ENCODE measurements at places on chromosomes 1 and 21.

DNA sequence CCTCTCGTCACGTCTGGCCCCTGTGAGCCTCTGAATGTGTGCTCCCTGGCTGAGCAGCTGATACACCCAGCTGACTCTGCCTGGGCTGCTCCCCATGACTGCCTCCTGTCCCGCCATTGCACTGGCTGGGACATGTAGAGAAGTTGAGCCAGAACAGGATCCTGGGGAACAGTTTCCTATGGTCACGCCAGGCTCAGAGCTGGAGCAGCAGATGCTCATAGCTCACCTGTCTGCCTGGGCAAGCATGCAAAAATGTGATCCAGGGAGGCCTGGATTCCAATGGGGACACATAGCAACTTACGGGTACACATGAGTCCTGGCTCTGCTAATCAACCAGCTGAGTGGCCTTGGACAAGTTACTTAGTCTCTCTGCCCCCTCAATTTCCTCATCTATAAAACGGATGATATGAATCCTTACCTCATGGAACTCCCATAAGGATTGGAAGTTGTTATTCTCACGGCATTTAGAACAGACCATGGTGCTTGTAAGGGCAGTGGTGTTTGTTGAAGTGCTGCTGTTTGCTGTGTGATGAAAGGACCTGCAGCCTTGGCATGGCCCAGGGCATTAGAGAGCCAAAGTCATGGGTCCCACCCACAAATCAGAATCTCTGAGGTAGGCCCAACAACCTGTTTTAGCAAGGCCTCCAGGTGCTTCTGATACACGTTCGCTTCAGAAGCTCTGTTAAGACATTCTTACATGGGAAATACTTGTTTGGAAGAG, 150.3 kb upstream of the VANGL1 start:
- no peak for DNase-seq

DNA sequence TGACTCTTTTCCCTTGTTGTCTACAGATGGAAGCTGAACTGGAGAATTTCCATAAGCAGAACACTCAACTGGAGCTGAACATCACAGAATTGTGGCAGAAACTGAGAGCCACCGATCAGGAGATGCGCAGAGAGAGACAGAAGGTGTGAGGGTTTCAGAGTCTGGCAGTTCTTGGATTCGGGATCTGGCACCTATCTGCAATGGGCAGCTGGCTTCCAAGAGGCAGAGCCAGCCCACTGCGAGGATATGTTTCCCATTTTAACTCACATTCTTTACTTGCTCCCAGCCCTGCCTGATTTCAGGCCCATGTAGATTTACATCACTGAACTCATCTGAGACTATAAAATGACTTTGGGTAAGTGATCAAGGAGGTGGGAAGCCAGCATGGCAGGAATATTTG, 37.3 kb upstream of the TMEM125 start:
- DNase-seq: no peak

DNA sequence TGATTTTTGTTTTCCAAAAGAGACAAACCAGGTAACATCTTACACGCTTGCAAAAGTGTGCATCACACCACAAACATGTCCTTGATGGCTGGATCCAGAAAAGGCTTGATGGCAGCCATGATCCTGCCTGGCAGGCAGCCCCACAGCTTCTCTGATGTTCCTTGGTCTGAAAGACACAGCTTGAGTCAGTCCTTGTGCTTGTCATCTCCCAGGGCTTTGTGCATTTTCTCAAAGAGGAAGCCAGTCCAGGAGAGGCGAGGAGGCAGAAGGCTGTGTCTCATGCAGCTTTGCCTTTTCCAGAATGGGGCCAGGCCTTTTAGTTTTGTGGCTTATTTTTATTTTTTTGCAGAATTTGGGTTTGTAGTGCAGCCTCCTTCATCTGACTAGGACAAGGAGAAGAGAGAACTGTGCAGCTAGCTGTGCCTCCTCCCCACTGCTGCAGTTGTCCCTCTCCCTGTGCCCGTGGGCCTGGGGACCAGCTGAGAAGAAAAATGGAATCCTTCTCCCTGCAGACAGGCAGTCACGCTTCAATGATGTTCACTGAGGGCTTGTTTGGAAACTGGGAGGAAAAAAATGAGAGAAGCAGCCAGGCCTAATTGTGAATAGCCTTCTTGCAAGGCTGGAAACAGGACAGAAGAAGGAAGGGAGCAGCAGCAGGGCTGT, 7.4 kb downstream of the FNDC5 start:
- DNase-seq: no peak

DNA sequence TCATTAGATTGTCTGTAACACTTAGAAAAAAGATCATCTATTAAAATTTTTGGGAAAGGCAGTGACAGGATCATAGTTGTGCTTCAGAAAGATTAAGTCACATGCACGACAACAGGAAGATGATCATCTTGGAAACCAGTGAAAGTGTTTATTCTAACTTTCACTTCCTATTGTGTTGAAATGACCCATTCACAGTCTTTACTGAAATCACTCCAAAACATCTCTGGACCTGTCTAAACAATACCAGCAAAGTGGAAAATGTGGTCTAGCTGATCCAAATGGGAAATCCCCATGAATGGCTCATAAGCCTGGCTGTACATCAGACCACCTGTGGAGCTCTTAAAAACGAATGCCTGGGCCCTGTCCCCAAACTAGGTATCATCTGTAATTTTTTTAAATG, 111.1 kb upstream of the ETV3 start:
- DNase-seq: no peak

- DNase-seq: no peak
Observed at GRCh38 chr1:107851418-107851817, 113.6 kb downstream of the VAV3 start.

Data from activated CD8-positive, alpha-beta memory T cell treated with anti-CD3 and anti-CD28 coated beads for 4 hours (primary cell).